ENCODE measurements at places on chromosomes 1 and 21. TPM values are rescaled to one million over a fixed set of nuclear protein-coding genes. Genes with fewer than 3 reads are reported as not detected.

DNA sequence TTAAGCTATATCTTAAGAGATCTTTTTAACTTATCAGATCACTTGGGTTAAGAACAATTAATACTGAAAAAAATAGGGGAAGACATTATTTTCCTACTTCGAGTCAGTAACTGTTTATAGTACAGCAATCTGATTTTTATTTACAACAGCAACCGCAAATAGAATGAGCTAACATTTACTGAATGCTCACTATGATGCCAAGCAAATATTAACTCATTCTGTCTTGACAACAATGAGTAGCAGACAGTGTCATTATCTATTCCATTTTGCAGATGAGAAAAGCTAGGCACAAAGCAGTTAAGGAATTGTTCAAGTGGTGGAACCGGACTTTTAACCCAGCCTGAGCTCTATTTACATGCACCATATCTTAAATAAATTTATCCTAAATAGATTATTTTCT is 273.7 kb downstream of the NTNG1 start:
- ATAC-seq = no peak

GRCh38 chr1:87140831-87141540 is 187.7 kb upstream of the LMO4 start:
- ATAC-seq = peak; percentile 90

Gene CFHR4
- total RNA-seq = not detected

- no peak for ATAC-seq
Measured at GRCh38 chr21:40938611-40939010, 91.7 kb upstream of the DSCAM start.

GRCh38 chr1:213585402-213585801 is 402.4 kb upstream of the PROX1 start:
- no peak for ATAC-seq

- no peak for ATAC-seq
Measured at GRCh38 chr1:37722181-37723071, 30.1 kb downstream of the CDCA8 start.

DNA sequence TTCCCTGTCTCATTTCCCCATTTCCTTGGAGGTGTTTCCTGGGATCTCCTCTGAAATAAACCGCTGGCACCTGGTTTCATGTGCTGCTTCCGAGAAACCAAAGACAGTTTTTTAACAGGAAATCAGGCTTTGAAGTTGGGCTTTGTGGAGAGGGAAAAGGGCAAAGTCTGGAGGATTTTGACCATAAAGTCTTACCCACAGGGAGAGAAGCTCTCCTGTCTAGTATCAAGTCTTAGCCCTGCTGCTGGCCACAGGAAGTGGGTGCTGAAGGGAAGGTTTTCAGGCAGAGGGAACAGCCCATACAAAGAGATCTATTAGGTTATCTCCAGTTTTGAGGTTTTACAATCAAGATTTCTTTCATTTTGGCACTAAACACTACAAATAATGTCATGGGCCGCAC is 29.3 kb downstream of the SLC5A9 start:
- ATAC-seq = no peak

Gene ADAM30
- not detected for total RNA-seq

- ATAC-seq = no peak
Measured at GRCh38 chr1:210771131-210771530, 362.8 kb downstream of the KCNH1 start.

DNA sequence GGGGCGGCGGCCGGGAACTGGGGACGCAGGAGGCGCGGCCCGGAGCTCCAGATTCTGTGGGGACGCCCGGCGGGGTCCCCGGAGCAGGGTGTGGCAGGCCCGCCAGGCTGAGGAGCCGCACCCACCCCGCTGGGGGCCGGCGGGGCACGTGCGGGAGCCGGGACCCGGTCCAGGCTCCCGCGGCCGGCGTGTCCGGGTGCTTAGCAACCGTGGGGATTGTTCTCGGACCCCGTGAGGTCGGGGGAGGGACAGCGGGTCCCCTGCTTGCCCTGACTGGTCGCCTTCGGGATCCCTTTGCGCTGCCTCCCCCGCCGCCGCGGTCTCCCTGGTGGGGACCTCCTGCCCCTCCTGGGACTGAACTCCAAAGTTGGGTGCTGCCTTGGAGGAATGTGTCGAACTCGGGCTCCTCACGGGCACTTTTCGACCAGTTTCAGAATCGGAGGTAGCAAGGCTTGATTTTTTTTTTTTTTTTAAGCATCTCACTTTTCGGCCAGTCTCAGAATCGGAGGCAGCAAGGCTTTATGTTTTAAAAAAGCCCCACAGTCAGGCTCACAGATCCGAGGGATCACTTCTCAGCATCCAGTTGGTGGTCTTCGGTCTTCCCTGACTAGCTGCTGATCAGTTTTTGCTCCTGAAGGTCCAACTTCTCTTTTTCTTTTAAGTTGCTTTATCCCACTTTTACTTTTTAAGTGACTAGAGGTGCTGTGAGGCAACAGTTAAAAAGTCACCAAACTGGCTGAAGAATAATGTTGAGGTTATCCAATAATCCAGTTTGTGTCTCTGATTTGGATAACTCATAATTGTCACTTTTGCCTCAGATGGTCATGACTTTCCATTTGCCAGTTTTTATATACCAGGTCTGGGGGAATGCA is 648 bp downstream of the FAM76A start:
- ATAC-seq = no peak

DNA sequence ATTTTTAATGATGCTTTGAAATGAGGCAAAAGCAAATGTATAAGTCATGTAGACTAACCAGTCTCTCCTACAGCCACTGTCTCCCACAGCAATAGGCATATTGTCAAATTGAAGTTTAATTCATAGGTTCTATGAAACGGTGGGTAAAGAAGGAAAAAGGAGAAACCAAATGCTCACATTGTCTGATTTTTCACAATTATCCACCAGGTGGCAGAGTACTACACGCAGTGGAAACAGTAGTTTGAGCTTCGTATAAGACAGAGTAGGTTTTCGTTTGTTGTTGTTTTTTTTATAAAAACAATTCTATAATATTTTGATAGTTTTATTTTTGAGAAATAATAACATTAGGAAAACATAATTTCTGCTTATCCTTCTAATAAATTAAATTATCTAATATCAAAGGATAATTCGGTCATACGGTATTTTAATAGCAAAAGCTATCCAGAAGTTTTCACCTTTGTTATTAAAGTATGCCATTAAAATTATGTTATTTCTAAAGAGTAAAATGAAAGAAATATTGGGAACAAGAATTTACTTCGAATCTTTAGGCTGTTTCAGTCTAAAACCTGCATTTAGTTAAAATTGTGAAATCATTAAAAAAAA is 39.1 kb downstream of the TYW3 start:
- ATAC-seq = no peak

DNA sequence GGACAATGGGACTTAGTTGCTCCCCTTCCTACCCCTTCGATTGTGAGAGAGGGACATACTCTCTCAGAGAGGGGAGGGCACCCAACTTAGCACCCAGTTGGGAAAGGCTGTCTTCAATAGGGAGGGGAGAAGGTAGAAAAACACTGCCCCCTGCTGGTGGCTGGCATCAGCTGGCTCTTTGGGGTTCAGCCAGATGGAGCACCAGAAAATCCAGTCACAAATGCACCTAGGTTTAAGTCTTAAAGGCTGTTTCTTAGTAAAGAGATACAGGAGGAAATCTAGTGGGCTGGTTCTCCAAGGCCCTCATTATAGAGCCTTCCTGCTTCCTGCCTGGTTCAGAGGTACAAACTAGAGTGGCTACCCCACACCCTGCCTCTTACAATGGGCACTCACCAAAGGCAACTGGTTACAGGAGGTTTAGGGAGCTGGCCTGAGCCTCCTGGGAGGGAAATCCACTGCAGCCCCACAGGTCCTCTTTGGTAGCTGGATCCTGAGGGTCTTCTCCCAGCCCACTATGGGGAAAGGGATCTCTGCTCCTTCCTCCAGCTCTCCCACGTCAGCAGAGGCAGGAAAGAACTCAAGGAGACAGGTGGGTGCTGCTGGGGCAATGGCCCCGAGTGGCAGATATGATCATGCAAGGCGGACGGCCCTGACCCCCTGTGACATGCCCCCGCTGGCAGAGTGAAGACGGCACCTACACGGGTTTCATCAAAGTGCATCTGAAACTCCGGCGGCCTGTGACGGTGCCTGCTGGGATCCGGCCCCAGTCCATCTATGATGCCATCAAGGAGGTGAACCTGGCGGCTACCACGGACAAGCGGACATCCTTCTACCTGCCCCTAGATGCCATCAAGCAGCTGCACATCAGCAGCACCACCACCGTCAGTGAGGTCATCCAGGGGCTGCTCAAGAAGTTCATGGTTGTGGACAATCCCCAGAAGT is 28.3 kb downstream of the EIF2D start:
- peak; percentile 59 for ATAC-seq

Gene MEX3A
- 1.7 TPM for total RNA-seq

- ATAC-seq = no peak
Measured at GRCh38 chr1:182725259-182726255, 41.2 kb upstream of the RGS8 start.

DNA sequence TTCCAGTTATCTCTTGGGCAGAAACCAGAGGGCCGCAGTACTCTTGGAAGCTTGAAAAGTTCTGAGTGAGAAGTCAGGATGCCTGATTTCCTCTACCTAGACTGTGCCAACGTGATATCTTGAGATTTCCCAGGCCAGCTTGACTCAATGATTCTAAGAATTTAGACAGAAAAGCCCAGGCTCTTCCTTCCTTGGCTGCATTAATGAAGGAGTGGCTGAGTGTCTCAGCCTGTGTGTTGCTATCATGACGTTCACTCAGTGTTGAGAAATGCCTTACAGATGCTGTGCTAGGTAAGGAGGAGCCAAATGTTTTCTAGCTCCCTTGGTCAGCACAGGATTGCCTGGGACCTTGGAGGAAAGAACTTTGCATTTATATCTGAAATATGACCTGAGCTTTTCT is 454.1 kb upstream of the USP24 start:
- ATAC-seq = no peak

Gene BLZF1
- 28.9 TPM for total RNA-seq

GRCh38 chr1:110148961-110149360 is 1.3 kb upstream of the SLC6A17 start:
- ATAC-seq = no peak

GRCh38 chr1:33379631-33380354 is 51.1 kb downstream of the PHC2 start:
- ATAC-seq = no peak

DNA sequence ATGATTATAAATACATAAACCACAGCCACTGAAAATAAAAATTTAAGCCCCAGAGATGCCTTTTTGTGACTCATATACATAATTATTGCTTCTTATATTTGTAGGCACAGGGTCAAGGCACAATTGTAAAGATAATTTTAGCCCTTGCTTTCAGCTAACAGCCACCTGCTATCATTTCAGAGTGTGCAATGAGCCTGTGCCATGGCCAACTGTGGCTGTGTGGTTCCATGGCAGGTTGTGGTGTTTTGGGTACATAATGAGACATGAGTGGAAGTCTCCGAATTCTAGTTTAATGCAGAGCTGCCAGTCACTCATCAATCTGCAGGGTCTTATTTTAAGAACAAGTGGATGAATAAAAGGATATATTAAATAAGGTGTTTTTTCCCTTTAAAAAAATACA is 346.9 kb upstream of the SNX7 start:
- ATAC-seq = no peak

Gene AIM2
- 0.52 TPM for total RNA-seq

Gene CFAP141
- not detected for total RNA-seq

- no peak for ATAC-seq
Measured at GRCh38 chr21:45231705-45232104, 56.0 kb downstream of the POFUT2 start.

DNA sequence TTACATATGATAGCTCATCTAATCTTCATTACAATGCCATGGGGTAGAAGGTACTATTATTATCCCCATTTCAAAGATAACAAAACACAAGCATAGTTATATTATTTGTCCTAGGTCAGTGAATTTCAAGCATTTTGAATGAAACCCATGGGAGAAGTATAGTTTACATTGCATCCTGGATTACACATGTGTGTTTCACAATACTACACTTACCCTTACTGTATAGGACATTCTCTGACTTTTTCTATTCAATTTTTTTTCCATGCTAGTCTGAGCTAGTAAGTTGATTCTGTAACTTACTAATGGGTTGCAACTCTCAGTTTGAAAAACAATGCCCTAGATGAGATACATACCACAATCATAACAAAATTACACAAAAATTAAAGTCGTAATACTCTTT is 8.7 kb upstream of the GPX7 start:
- no peak for ATAC-seq

All from esophagus mucosa (tissue), 1 donor.